ENCODE measurements at places on chromosomes 13 and 19.
A peak's percentile ranks its signal among the peaks of the same experiment; 100 is the strongest.

DNA sequence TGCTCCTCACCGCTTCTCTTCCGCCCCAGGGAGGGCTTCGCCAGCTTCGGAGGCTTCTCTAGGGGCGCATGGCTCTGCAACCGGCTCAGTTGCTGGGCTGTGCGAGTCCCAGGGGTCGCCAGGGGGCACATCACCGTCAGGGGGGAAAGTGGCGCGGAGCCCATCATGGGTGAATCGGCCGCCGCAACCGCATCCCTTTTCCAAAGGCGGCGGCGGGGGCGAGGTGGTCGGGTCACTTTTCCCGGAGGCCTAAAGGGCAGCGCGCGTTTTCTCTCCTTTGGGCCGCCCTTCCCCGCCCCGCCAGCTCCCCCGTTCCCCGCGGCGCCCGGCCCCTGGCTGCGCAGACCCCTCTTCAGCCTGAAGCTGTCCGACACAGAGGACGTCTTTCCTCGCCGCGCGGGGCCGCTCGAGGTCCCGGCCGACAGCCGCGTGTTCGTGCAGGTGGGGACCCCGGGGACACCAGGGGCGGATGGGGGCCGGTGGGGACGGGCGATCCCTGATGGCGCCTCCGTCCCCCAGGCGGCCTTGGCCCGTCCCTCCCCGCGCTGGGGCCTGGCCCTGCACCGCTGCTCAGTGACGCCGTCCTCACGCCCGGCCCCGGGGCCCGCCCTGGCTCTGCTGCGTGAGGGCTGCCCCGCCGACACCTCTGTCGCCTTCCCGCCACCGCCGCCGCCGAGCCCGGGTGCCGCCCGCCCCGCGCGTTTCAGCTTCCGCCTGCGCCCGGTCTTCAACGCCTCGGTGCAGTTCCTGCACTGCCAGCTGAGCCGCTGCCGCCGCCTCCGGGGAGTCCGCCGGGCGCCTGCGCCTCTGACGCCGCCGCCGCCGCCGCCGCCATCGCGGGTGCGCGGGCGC is 1.7 kb downstream of the TGFBR3L start:
- DNase-seq = no peak

- DNase-seq = no peak
Measured at GRCh38 chr19:4745986-4746385, 22.3 kb upstream of the DPP9 start.

DNA sequence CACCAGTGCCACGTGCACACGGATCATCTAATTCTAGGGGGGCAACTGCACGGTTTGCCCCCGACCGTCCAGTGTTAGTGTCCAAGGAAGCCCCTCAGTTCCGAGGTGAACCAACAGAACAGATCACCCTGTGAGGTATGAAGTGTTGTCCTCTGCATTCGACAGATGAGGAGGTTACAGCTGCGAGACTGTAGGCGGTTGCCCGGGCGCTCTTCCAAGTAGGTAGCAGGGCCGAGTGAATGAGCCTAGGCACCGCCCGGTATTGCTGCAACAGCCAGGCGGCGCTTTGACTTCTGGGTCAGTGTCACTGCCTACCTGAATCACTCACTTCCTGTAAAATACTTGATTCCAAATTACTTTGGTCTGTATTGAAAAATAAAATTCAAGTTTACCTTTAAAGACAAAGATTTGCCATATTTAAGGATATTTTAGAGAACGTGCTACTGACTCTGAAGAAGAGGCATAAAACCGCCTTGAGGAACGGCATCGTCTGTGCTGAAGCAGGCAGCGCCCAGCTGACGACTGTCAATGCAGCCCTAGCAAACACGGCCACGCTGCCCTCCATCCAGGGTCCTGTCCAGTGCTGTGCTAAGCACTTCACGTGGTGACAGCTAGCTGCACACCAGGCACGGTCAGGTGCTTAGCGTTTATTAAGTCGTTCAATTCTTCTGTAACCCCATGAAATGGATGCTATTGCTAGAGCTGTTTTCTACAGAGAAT is 19.3 kb upstream of the RASA3 start:
- peak; percentile 8 for DNase-seq

GRCh38 chr13:49343255-49343654 is 95.5 kb downstream of the CDADC1 start:
- no peak for DNase-seq

GRCh38 chr13:98813993-98814392 is 61.5 kb upstream of the SLC15A1 start:
- no peak for DNase-seq

DNA sequence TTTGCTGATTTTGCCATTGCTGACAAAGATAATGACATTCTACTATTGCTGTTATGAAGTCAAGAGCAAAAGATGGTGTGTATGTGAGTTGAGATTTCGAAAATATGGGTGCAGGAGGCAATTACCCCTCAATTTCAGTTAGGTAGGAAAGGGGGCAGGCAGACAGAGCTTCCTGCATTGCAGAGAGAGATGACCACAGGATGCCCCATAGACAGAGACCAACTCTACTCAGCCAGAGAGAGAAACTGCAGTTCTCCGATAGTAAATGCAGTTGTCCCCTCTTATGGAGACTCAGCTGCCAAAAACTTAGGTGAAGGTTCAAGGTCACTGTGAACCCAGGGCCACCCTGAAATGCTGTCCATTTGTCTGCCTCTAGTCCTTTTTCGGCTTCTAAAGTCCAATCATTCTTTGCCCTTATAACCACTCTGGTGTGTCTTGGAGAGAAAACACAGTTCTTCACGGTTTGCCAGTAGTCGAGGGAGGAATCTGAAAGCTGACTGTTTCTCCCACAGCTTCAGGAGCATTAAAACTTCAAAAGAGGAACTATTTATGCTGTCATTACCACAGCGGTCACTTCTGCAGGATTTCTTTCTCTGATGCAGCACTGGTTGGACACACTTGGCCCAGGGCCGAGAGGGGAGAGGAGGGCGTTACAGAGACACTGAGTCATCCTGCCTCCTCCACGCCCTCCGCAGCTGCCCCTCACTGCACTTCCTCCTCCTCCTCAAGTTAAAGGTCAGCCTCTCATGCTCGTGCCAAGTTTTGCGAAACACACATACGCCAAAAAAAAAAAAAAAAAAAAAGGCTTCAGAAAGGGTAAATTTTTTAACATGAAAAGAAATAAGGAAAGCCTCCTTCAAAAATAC is 264.3 kb downstream of the FOXO1 start:
- no peak for DNase-seq

DNA sequence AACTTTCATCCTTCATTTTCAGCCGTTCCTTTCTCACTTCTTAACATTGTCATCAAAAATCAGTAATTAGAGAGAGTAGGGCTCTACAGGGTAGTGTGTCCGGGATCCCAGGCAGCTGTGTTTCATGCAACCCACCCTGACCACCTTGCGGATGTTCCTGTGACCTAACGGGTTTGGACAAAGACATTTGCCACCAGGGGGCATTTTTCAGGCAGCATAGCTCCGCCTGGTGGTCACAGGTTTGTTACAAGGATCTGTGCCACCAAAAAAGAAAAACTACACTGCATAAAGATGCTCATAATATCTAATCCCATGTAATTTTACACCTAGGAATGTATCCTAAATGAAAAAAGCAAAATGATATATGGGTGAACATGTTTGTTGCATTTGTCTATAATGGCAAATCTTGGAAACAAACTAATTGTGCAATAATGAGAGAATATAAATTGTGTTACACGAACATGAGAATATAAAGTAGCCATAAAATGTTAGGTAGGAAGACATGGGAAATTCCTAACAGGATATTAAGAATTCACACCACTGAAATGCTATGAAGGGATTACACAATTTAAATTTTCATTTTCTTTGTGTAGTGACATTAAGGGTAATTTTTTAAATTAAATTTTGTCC is 123.0 kb downstream of the SLC7A1 start:
- no peak for DNase-seq

DNA sequence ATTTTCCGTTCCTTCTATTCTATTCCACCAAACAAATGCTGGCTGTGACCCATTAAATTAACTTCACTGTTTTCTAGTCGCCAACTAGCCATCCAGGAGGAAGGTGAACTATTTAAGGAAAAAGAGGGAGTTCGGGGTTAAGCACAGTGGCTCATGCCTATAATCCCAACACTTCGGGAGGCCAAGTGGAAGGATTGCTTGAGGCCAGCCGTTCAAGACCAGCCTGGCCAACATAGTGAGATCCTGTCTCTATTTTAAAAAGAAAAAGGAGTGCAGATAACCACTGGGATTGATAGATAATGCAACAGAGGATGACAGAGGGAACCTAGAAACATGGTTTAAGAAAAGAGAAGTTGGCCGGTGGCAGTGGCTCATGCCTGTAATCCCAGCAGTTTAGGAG is 44.7 kb downstream of the SPTBN4 start:
- no peak for DNase-seq

DNA sequence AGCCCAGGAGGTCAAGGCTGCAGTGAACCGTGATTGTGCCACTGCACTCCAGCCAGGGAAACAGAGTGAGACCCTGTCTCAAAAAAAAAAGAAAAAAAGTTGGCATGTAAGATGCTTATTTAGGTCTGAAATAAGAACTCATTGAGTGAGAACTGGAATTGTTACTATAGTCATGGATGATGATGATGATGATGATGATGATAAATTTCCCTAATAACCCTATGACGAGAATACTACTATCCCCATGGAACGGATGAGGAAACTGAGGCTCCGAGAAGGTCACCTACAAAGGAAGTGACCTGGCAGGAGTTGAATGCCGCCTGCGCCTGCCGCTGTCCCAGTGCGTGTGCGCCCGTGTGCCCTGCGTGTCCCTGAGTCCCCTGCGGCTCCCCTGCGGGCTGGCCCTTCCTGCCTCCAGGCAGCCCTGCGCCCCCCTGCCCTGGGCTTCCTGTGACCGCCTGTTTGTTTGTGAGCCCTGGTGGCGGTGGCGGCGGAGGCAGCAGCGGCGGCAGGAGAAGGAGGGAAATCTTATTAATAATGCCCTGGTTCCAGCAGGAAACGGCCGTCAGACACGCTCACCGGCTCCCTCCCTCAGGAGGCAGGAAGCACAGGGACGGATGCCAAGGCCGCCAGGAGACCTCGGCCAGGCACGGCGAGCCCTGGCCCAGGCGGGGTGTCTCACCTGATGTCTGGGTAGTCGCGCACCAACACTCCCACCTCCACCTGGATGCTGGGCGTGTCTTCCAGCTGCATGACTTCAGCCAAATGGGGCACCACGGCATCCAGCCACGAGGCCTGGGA is 29.6 kb downstream of the EXOC3L2 start:
- no peak for DNase-seq

GRCh38 chr19:42023121-42023942 is 29.3 kb upstream of the ATP1A3 start:
- DNase-seq = no peak

DNA sequence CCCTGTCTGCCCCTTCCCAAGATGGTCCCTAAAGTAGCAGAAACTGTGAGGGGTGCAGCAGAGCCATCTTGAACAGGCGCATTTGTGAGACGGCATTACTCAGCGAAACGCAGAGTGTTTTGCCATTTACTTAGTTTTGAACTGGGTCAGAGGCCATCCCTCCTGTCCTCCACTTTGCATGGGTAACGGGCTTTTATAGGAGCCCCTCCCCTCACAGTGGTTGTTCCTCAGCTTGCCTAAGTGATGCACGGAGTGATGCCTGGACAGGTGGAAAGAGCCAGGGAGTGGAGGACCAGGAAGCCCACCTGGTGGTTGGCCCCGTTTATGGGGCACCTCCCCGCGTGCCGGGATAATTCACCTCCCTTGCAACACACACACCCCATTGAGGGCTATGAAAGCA is 68.0 kb upstream of the C1QTNF9 start:
- no peak for DNase-seq

DNA sequence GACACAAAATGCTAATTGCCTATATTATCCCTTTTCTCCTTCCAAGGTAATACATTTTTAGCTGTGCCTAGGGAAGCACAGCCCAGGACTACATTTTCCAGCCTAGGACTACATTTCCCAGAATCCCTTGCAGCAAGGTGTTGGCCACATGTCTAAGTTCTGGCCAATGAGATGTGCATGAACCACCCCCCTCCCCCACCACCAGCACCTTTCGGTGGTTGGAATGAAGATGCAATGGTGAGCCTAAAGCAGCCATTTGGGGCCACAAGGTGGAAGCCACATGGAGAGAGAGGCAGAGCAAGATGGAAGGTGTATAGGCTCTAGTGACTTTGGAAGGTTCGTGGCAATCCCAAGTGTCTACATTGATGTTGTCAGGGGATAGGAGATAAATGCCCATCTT is 16.2 kb downstream of the UNC13A start:
- DNase-seq = no peak

DNA sequence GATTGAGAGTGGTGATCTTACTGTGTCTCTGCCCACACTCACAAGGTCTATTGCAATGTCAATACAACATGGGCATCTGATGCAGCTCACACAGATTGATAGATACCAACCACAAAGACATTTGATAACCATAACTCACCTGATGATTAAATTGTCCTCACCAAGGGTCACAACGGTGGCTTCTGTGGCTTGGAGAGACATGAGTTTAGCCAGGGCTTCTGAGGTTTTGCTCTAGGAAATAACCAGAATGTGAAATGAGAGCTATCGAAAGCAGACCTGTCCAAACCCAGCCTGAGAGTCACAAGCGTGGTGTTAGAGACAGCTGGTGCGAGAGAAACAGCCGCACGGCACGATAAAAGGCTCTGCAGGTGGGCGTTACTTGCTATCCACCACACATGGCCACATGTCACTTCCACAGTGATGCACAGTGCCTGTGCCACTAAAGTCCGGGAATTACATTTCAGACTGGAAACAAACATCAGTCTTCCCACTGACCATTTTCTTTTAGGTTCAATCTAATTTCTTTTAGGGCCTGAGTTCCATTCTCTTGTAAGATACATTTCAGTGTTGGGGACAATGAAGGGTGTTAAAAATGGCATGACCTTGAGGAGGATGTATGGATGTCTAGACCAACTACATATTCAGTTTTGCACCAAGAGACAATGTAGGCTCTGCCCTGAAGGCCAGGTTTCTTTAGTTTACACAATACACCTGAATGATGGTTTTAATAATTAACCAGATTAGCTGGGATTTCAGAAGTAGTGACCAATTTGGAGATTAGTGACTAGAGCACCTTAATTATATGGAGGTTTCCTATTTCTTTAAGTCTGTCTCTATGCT is 53.7 kb downstream of the ATP7B start:
- no peak for DNase-seq

- no peak for DNase-seq
Measured at GRCh38 chr13:42592915-42593900, 19.3 kb downstream of the TNFSF11 start.

- DNase-seq = no peak
Measured at GRCh38 chr13:73633817-73634460, 500.3 kb downstream of the KLF12 start.

GRCh38 chr19:5558101-5558621 is 9.6 kb downstream of the TINCR start:
- no peak for DNase-seq

- DNase-seq = no peak
Measured at GRCh38 chr13:99782669-99783068, 188.9 kb downstream of the ZIC5 start.

DNA sequence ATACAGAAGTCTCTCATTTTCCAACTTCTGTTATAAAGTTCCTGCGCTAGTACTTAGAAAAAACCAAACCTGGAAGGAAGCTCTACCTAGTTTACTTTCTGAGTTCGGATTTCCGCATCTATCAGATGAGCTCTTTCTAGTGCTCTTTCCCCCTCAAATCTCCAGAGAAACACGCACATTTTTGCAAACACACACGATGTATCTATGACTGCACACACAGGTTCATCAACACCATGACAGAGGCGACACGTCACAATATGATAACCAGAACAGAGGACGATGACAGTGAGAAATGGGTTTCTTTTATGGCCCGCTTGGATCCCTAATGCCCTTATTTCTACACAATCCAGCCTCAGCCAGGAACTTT is 629 bp upstream of the LRRC63 start:
- DNase-seq = no peak

GRCh38 chr19:1725100-1726064 is 27.9 kb upstream of the ONECUT3 start:
- peak; percentile 99 for DNase-seq

- DNase-seq = no peak
Measured at GRCh38 chr19:15962319-15962718, 13.5 kb downstream of the OR10H4 start.

- DNase-seq = no peak
Measured at GRCh38 chr19:384799-385169, 24.2 kb downstream of the C2CD4C start.
